ENCODE measurements at places on chromosomes 4 and X.

DNA sequence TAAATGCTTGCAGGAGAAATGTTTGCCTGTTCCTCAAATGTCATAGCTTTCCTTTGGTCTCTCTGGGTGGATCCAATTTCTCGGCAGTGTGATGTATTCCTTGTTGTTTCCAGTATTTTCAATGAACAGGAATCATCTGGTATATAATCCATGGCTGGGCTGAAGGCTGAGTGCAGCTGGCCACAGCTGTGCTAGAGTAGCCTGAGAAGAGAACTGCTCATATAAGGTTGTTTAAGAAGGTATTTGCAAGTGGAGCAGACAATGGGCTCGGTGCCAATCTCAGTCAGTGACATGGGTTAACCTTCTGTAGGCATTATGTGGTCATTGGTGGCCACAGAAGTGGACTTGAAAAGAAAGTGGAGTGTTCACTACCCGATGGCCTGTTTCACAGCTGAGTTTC lies 390.3 kb downstream of the SPRY1 start:
- DNase-seq = no peak

GRCh38 chr4:54395013-54395527 lies 166.0 kb downstream of the PDGFRA start:
- DNase-seq = no peak

GRCh38 chr4:108644237-108644636 lies 6.2 kb upstream of the OSTC start:
- no peak for DNase-seq

- DNase-seq = no peak
These were observed 10.1 kb downstream of the FGFRL1 start for GRCh38 chr4:1021386-1022050.

- no peak for DNase-seq
These were observed 3.0 kb downstream of the NSD2 start for GRCh38 chr4:1874201-1874600.

GRCh38 chrX:152871260-152871659 lies 26.6 kb upstream of the ZNF185 start:
- DNase-seq = no peak

DNA sequence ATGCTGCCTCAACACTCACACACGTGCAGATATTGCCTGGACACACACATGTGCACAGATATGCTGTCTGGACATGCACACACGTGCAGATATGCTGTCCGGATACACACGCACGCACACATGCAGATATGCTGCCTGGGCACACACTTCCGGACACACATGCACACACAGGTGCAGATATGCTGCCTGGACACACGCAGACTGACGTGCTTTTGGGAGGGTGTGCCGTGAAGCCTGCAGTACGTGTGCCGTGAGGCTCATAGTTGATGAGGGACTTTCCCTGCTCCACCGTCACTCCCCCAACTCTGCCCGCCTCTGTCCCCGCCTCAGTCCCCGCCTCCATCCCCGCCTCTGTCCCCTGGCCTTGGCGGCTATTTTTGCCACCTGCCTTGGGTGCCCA lies 14.7 kb downstream of the FGFRL1 start:
- no peak for DNase-seq

- DNase-seq = no peak
These were observed 2360.1 kb downstream of the PCDH7 start for GRCh38 chr4:33080275-33080674.

DNA sequence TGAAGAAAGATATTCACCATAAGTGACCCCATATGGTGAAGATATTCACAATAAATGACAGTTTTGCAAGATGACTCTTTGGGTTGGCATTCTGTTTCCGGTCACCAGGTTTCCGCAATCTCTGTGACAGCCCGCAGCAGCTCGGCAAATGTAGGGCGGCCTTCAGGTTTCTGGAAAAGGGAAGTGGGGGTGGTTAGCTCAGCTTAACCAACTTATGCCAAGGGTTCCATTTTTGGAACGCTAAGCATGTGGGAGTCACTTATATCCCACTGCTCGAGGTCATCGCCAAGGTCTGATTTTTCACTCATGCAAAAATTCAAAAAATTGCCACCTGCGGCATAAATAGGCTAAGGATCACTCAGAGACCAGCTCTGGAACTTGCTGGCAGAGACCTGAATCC lies 51.0 kb downstream of the NIPAL1 start:
- no peak for DNase-seq

- DNase-seq = no peak
These were observed 2.1 kb upstream of the PDE6B start for GRCh38 chr4:622996-623913.

- DNase-seq = no peak
These were observed 49.5 kb upstream of the SETD7 start for GRCh38 chr4:139605516-139605915.

DNA sequence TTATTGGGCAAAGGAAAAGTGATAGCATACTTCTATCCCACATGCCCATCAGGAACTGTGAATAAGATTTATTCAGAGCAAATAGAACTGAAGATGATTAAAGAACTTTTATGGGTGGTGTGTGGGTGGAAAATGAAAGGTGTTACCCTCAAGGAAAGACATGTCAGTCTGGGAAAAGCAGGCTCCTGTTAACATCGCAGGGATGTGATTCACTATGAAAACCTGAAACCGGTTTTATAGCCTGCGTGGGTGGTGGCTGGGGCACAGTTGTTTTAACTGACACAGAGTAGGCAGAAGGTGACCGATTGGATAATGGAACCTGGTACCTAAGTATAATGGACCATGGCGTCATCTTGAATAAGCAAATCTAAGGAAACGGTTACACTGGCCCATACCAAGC lies 61.3 kb upstream of the CASK start:
- no peak for DNase-seq

DNA sequence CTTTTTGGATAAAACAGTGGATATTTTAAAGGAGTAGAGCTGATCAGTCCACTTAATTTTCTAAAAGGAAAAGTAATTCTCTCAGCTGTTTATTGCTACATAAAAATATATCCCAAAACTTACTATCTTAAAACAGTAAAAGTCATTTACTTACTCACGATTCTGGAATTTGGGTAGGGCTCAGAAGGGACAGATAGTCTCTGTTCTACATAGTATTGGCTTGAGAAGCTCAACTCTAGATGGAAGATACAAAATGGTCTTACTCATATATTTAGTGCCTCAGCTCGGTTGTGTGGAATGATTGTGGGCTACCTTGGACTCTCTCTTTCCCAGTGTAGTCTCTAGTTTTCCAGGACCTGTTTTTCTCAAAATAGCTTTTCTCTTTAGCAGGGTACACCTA lies 691.5 kb upstream of the POU3F4 start:
- no peak for DNase-seq

DNA sequence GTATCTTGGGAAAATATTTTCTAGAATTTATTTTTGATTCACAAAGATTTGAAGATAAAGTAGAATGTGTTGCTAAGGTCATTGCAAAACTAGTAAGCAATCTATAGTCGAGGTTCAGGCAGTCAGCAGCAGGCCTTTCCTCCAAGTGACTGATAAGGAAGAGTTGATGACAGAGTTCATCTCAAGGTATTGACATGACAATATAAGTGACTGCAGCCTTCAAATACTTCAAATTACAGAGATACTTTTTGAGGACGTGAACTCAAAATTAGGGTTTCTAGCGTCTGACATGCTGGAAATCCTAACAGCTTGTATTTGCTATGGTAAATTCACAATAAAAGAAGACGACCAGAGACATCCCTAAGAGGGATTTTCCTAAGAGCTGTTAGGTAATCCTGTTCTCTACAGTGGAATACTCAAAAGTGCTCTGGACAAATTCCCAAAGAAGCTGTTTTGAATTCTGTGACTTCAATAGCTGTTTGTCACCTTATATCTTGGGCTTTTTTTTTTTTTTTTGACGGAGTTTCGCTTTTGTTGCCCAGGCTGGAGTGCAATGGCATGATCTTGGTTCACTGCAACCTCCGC lies 7.4 kb downstream of the ARHGAP10 start:
- DNase-seq = no peak
